Suppressor macrophage treated with lipopolysaccharide for 1 hour (primary cell): ENCODE measurements at places on chromosomes 2 and 18.

- DNase-seq: no peak
Observed at GRCh38 chr2:120797421-120798221, 62.0 kb downstream of the GLI2 start.

GRCh38 chr2:111127351-111127750, 6.6 kb downstream of the BCL2L11 start:
- DNase-seq: no peak

- DNase-seq: peak; percentile 78
Observed at GRCh38 chr2:46632349-46632748, 153.0 kb downstream of the TMEM247 start.

DNA sequence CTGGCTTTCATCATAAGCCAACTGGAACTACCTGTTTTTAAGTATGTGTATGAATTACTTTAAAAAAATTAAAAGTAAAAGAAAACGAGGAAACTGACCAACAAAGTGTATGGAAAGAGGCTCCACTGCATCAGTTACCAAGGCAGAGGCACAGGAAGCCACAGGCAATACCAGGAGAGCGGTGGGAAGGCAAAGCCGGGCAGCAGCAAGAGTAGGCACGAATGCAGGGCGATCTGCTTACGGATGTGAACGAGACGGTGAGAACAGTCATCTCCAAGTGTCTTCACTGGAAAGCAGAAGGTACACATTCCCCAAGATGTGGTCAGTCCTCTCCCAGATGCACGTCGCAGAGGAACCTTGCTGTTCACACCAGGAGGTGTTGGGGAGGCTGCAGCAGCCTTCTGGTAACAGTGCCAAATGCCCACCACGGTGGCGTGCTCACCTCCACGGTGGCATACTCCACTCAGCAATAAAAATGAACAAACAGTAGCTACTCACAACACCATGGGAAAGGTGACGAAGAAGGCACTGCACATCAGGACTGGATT, 43.1 kb downstream of the HS6ST1 start:
- DNase-seq: no peak

GRCh38 chr2:144472911-144473310, 47.0 kb downstream of the ZEB2 start:
- DNase-seq: no peak

- DNase-seq: peak; percentile 46
Observed at GRCh38 chr18:9705183-9705829, 2.8 kb upstream of the RAB31 start.

- DNase-seq: no peak
Observed at GRCh38 chr2:146844226-146844990, 1000.4 kb upstream of the ACVR2A start.

GRCh38 chr2:147396890-147397289, 447.9 kb upstream of the ACVR2A start:
- no peak for DNase-seq

DNA sequence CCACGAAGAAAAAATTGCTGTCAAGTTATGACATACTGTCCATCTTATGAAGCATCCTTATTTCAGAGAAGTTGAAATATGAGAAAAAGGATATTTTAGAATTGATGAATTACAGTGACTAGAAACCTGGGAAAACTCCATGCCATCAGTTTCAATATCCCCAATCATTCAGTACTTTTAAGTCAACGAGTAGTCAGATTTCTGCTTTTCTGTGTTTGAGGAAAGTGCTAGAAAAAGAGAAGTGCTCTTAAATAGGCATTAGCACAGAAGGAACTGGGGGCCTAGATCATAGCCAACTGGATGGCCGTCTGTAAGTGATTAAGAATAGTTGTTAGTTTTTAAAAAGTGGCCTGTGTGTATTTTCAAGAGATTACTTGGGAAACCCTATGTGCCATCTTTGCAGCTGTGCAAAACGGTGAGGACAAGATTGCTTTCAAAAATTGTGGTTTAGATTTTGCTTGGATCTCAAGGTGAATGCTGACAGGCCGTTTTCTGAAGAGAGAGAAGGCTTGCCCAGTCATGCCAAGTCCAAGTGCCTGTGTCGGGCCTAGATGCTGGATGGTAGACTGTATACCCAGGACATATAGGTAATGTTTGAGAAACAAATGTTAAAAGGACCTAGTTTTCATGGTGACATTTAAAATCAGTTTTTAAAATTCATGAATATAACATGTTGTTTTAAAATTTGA, 5.1 kb downstream of the NEDD4L start:
- DNase-seq: peak; percentile 49

GRCh38 chr18:12005538-12006487, 24.5 kb downstream of the IMPA2 start:
- peak; percentile 51 for DNase-seq

- no peak for DNase-seq
Observed at GRCh38 chr2:227860221-227860641, 11.2 kb upstream of the DAW1 start.

DNA sequence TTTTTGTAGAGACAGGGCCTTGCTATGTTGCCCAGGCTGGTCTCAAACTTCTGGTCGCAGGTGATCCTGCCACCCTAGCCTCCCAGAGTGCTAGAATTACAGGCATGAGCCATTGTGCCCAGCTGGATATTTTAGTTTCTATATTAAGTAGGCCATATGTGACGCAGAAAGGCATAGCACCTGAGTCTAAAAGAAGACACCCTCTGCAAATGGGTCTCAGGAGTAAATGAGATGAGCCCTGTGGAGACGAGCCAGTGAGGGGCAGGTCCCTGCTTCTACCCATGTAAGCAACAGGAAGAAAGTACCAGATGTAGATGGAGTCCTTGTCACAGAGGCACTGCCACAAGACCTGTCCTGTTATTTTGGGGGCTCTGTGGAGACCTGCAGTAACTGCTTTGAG, 322.4 kb downstream of the PTPRM start:
- no peak for DNase-seq

GRCh38 chr2:191488135-191488534, 189.8 kb upstream of the NABP1 start:
- peak; percentile 46 for DNase-seq

GRCh38 chr18:73677450-73677849, 470.2 kb downstream of the FBXO15 start:
- no peak for DNase-seq

DNA sequence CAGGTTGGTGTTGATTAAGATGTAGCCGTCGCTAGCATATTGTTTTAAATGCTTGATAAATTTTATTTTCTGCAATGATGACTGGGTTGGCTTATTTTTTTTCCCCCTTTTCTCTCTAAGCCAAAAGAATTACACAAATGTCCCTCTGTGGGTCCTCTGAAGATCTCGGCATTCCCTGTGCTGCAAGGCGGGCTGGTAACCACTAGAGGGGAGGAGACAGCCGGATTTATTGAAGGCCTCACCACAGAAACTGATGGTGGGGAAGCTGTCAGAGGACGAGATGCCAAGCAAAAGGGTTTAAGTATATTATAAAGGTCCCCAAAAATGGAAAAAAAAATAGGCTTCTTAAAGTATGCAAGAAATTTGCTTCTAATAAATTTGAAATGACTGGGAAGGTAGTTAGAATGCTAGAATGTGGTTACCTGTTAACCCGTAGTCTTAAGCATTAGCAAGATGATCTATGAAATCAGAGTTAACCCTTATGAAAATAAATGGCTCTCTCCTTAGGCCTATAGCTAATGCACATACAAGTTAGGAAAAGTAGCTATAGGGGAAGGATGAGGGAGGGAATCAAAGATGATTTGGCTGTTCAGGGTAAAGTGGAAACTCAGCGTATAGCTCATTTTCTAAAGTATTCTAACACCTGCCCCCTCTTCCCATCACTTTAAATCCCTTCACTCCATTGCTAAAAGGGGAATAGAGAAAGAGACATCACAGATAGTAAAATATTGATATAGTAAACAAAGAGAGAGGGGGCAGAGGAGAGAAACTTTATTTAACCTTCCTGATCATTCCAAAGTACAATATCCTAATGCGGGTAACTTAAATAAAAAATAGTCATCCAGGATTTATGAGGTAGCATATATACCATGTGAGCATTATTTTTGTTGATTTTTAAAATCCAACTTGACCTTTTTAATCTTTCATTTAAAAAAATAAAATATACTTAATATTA, 894.5 kb upstream of the POU3F3 start:
- DNase-seq: peak; percentile 29

- DNase-seq: no peak
Observed at GRCh38 chr2:230942371-230942770, 17.3 kb upstream of the GPR55 start.

GRCh38 chr18:21629089-21629832, 17.1 kb downstream of the SNRPD1 start:
- no peak for DNase-seq

GRCh38 chr18:2480536-2480935, 90.8 kb downstream of the METTL4 start:
- no peak for DNase-seq

- DNase-seq: peak; percentile 87
Observed at GRCh38 chr18:74597034-74597661, 522 bp upstream of the ZNF407 start.

- DNase-seq: no peak
Observed at GRCh38 chr2:211487733-211488132, 931.3 kb downstream of the CPS1 start.

GRCh38 chr2:206805887-206806607, 40.6 kb downstream of the FASTKD2 start:
- DNase-seq: no peak

DNA sequence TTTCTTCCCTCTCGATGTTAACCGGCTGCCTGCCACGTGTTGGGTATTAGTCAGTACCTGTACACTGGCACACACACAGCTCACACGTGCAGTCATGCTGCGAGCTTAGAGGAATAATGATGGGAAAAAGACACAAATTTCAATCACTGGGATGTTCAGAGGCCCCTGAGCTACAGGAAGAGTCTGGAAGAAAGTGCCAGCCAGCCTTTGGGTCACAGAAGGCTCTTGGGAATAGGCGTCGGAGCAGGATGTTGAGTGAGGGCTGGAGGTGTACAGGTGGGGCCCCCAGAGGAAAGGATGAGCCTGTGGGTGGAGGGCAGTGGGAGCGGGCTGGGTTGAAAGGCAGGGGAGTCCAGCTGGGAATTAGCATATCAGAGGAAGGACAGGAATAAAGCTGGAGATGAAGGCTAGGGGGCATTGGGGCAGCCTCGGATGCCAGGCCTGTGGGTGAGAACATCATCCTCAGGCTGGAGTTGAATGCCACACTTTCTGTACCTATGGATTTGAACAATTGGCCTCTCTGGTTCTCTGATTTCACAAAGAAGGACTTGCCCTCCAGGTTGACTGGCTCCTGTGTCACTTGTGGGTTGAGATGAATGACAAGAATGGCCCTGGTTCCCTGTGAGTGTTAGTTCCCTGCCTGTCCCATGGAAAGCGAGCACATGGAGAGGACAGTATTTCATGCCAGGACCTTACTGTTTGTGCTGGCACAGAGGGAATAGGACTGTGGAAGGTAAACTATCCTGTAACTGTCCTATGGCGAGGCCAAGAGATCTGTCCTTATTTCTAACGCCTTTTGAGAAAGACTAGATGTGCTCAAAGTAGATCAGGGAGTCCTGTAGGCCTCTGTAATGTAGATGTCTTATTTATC, 40.6 kb downstream of the GREB1 start:
- no peak for DNase-seq

- no peak for DNase-seq
Observed at GRCh38 chr2:165563468-165564225, 94.1 kb downstream of the CSRNP3 start.

- DNase-seq: no peak
Observed at GRCh38 chr18:44719519-44720060, 38.9 kb downstream of the SETBP1 start.

DNA sequence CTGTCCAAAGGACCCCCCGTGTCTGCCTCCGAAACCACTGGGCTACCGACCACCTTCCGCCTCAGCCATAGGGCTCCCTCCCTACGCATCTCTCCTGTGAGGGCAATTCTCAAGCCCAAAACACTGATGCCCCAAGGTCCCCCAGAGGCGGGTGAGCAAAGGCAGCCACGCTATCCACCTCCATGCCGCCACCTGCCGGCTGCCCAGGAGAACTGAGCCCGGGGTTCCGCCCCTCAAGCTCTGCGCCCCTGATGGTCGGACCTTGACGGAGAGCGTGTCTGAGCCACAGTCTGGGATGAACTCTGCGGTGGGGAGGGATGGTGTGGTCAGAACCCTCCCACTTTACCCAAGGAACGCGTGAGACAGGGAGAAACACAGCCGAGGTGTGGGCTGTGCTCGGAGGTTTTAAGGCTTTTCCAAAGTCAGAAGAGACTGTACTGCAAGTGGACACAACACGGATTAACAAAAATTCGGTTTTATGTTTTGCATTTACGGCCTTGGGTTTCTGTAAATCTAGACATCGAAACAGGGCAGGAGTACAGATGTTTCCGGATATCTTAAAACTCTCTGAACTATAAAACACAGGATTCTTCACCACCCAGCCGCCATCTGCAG, 114.1 kb downstream of the ZNF516 start:
- no peak for DNase-seq

GRCh38 chr2:217383620-217384019, 523.8 kb upstream of the TNP1 start:
- no peak for DNase-seq

DNA sequence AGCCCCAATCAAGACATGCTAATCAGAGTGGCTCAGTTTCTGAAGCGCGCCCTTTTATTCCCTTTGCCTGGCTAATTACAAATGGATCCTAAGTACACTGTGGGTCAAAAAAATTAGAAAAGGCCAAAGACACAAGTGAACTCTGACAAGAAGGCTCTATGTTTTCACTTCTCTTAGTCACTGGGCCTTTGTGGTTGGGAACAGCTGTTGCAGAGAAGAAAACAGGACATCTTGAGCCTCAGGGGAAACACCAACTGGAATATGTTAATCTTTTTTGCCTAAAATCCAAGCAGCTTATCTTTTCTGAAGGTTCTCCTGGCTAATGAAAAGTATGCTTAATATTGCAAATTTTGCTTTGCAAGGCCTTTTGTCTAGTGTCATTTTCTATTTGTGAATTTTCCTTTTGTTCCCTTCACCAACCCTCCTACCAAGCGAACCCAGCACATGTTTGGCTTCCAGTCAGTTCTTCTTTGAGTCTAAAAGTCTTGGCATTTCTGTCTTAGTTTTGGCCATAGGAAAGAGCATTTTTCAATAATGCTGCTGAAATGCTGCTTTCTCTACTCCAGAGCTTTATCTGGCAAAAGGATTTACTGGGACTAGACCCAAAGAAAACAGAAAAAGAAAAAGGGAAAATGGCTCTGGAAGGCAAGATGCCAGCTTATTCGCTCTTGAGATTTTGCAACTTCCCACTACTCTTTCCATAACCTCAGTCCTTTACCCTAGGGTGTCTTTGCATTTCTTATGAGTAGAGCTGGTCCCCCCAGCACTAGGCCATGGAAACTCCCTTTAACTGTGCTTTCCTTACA, 440.2 kb upstream of the ST6GAL2 start:
- no peak for DNase-seq

- DNase-seq: no peak
Observed at GRCh38 chr2:145321344-145321743, 801.4 kb upstream of the ZEB2 start.

- DNase-seq: no peak
Observed at GRCh38 chr2:88735133-88735532, 43.7 kb downstream of the RPIA start.

- DNase-seq: no peak
Observed at GRCh38 chr18:9184998-9185613, 48.5 kb downstream of the ANKRD12 start.

GRCh38 chr2:237904831-237905599, 45.6 kb downstream of the RAMP1 start:
- peak; percentile 91 for DNase-seq

- no peak for DNase-seq
Observed at GRCh38 chr2:40611196-40611595, 159.3 kb upstream of the SLC8A1 start.

GRCh38 chr2:7840651-7841380, 841.0 kb upstream of the ID2 start:
- no peak for DNase-seq
